ENCODE measurements at places on chromosomes 12 and 14.

DNA sequence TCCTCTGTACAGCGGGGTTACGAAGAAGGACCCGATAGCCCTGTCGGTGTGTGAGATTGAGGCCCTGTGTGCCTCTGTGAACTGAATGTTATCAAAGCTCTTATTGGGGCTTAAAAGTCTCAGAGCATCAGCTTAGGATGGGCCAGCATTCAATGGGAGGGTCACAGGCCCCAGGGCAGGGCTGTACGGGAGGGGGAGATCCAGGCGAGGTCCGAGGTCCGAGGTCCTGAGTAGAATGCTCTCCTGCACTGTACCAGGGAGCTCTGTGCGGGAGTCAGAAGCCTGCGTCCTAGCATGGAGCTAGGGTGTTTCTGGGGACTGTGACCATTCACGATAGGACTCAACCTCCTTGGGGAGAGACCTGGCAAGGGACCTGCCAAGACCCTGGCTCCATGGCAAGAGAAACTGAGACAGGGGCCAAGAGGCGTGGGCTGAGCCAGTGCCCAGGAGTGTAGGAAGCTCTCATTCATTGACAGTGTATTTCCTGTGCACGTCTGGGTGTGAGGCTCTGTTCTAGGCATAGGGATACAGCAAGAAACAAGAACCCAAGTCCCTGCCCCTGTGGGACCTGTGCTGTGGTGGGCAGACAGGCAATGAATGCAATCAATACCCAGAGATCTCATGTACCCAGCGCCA is 12.0 kb upstream of the FAM181A start:
- DNase-seq, result no peak

DNA sequence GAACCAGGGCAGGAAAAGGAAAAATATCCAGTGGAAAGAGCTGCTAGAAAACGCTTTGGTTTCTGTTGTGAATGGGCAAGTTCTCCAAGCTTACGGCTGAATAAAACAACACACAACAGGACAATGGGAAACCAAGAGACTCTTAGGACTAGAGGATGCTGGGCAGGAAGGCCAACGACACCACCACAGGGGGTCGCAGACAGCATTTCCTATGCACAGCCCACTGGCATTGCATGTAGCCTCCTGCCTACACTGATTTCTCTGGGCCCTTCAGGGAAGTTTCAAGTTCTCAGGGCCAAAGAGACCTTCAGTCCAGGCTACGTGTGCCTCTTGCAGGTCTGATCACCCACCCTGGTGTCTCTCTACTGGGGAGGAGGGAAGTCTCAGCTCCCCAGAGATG is 108.0 kb downstream of the RIMBP2 start:
- no peak for DNase-seq

DNA sequence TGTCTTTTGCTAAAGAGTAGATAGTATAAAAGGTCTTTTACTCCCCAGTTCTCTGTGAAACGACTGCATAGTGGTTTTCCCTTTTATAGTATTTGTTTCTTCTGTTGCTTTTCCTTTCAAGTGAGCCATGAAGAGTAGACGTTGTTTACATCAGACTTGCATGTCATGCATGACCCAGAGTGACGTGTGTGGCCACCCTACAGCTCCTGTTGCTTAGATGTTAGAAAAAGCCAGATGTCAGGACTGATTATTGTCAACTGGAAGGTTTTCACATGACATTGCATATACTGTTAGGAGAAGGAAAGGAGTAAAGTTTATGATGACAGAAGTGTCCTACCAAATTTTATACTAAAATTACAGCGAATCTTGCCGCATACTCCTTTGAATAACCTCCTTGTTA is 1.3 kb upstream of the RD3L start:
- DNase-seq, result no peak

DNA sequence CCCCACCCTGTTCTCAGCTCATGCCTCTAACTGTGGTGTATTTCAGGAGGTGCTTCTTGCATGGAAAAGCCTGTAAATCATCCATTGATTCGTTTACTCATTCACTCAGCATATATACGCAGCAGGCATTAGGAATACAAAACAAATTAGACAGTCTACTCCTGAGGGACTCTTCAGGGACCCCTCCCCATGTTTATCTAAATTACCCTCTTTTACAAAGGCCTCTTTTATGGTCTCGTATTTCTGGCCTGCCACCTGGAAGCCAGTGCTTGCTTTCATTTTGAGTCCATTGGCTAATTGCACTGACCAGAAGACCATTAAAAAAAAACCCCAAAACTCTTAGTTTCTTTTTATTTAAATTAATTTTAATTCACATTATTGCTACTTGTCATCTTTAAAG is 134.4 kb downstream of the DACT1 start:
- DNase-seq, result no peak

DNA sequence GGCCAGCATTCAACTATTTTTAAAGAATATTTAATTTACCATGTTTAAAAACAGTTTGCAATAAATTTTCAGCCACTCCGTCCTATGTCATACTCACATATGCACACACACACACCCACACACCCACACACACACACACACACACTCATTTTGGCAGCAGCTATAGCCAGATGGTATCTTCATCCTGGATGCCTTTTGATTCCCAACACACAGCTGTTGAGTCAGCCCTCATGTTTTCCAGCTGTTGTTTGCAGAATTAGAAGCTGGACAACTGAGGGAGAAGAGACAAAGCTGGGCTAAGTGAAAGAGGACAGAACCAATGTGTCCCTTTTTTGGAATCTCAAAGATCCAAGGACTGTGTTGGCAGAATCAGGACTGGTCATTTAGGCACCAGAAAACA is 80.0 kb upstream of the EGLN3 start:
- DNase-seq, result no peak

DNA sequence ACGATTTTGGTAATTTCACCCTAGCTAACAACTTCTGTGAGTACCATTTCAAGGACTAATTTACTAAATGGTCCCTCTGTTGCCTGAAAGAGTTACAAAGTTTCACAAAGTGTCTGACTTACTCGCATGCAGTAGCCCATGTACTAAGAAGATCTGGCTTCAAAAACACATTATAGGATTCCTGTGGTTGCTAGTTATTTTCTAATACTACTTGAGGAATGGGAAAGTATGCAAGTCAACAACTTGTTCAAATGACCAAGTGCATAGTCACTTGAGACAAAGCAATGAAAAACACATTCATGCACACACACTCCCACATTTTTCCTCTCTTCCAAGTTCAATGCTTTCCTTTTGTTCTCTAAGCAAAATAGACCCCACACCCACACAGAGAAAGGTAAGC is 219.7 kb upstream of the TMPO start:
- DNase-seq, result no peak

GRCh38 chr14:90599748-90600507 is 203.1 kb downstream of the CALM1 start:
- DNase-seq, result no peak

DNA sequence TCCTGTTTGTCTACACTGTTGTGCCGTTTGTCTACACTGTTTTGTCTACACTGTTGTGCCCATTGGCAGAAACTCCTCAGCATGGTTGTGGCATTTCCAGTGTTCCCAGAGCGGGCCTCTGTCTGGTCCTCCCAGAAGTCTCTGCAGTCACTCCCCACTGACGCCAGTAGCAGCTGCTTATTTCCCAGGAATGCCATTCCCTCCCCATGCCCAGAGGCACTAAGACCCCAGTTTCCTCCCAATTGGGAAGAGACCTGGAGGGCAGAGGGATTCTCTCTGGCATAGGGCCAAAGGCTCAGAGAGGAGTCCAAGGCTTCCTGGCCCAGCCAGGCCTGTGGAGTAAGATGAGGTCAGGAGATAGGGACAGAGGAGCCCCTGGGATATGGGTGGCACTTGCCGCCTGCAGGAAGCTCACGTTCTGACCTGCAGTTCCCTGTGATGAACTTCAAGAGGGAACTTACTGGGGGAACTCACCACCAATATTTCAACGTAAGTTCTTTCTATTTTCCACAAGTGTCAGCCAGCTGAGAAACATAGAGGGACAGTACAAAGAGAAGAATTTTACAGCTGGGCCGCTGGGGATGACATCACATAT is 69.1 kb downstream of the TNFAIP2 start:
- DNase-seq, result no peak

GRCh38 chr12:14167005-14167628 is 185.7 kb upstream of the GRIN2B start:
- peak; percentile 21 for DNase-seq

DNA sequence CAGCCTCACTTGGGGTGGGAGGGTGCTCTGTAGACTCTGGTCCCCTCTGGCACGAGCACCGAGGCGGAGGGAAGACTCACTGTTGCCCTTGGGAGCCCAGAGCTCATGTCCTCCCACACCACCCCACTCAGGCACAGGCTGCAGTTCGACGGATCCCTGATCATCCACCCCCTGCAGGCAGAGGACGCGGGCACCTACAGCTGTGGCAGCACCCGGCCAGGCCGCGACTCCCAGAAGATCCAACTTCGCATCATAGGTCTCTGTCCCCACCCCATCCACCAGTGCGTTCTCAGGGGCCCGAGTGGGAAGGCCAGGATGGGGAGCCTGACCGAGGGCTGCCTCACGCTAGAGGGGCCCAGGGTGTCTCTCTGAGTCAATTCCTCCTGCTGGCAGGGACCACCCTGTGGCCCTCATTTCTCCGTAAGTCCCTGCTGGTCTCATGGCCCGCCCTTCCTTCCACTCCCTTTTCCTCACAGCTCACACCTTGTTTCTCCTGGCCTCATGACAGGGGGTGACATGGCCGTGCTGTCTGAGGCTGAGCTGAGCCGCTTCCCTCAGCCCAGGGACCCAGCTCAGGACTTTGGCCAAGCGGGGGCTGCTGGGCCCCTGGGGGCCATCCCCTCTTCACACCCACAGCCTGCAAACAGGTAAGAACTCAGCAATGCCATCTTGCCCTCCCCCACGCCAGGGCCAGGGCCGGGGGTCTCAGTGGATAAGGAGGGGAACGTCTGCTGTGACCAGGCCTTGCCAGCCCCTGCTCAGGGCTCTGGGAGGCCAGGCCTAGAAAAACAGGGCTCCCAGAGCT is 27.0 kb downstream of the PAPLN start:
- DNase-seq, result no peak

DNA sequence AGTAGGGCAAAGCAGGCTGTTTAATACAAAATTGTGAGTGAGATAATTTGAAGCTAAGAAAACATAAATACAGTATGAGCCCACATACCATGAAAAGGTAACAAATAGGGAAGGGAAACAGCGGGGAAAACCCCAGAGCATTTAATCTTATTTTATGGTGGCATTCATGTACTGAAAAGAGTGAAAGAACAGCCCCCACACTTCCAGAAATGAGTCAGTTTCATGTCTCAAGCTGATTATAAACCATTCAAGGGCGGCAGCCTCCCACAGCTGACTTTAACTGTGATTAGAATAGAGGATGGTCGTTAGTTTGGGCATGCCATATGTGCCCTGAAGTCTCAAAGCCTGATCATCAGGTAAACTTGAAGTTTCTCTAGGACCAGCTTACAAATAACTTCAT is 64.5 kb downstream of the FOXG1 start:
- DNase-seq, result no peak

- no peak for DNase-seq
Observed at GRCh38 chr14:56657604-56658003, 78.0 kb downstream of the TMEM260 start.

GRCh38 chr12:22518060-22518719 is 26.2 kb downstream of the C2CD5 start:
- DNase-seq, result peak; percentile 13

- DNase-seq, result no peak
Observed at GRCh38 chr12:94839347-94839746, 164.2 kb downstream of the NDUFA12 start.

GRCh38 chr12:91991399-91992187 is 154.1 kb downstream of the BTG1 start:
- no peak for DNase-seq

DNA sequence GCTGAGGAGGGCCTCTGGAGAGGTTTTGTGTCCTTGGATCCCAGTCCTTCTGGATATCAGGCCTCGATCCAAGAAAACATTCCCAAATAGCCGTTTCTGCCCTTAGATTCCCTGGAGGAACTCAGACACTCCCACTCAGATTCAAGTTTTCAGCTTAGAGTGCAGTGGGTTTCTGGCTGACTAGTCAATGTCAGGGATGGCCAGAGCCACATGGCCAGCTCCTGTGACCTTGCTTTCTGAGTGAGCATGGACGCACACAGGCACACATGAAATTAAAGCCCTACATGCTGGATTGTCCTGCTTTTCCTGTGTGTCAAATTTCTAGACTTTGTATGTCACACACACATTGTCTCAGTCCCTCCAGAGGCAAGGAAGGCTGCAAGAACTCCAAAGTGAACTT is 86.2 kb downstream of the TNFAIP2 start:
- DNase-seq, result no peak

DNA sequence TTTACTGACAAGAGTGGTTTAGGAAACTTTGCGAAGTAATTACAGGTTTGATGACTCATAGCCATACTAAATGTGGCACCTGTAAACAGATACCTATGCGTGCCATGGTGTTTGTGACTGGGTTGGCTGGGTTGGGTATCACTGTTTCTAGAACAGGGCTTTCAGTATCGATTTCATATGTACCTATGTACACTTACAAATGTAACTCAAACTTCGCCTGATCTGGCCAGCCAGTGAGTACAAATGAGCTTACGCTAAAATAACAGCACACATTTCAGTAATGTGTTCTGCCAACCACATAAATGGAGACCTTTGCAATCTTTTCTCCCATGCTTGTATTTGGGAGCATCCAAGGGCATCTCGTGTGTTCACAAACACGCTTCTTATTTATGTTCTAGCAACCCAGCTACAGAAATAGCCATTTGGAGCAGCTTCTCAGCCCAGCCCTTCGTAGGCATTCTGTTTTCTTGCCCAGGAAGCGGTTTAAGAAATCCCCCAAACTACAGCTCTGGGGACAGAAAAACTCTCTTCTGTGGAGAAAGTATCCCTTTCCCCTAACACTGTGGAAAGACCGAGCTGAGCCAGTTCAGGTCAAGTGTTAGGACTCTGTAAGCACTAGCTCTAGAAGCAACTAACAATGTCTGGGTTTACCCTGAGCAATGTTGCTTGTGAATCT is 42.3 kb upstream of the MDM1 start:
- peak; percentile 39 for DNase-seq

- DNase-seq, result no peak
Observed at GRCh38 chr14:64265222-64265621, 28.9 kb downstream of the ESR2 start.

DNA sequence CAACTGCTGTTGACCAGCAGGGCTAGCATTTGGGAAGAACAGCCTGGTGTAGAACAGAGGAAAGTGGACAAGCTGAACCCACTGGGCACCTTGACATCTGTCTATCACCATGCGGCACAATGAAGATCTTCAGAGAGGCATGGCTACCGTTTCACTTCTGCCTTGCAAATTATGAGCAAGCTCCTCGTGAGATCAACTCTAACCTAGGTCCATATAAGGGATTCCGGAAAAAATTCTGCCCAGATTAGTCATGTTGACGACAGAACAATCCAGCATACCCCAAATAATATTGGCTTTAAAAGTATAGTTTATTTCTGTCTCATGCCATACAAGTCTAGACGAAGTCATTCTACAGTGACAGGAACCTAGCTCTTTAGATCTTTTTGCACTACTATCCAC is 91.6 kb upstream of the ATF7IP start:
- DNase-seq, result no peak

Measured in DMS153 (cell line).